ENCODE measurements at places on chromosomes 5 and 9.
A peak's percentile ranks its signal among the peaks of the same experiment; 100 is the strongest.

DNA sequence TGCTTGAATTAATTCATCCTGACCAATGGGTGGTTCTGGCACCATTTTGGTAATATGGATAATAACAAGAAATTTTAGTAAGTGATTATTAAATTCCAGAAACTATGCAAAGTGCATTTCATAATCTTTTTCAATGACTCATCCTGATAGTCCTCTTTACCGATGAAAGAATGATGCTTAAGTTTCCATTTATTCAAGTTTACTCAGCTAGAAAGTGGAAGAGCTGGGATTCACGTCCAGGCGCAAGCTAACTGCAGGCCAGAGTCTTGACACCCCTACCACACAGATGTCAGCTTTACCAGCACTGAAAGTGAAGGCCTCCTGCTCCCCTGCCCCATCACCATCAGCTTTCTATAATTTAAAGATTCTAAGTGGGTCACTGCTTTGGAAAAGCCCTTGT lies 493.5 kb upstream of the WWC1 start:
- no peak for DNase-seq

GRCh38 chr5:35857606-35858205 lies 1.0 kb downstream of the IL7R start:
- DNase-seq, result no peak

- no peak for DNase-seq
Observed at GRCh38 chr5:98780390-98780789, 6.9 kb downstream of the RGMB start.

GRCh38 chr5:12780536-12780935 lies 876.3 kb upstream of the CTNND2 start:
- no peak for DNase-seq

GRCh38 chr9:112839331-112839730 lies 51.3 kb downstream of the SLC46A2 start:
- no peak for DNase-seq

DNA sequence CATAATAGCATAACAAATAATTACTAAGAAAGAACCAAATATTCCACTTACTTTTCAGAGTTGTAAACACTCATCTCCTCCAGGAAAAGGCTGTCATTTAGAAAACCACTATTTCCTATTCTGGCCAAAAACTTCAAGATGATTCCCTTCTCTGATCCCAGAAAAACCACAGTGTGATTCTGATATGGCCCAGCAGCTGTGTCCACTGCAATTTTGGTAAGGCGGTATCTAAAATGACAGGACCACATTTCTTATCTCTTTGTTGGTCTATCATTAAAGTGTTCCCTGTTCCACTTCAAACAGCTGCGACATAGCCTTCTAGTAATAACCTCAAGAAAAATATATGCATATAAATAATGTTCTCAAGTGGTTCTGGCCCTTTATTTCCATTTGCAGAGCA lies 96.1 kb downstream of the SEMA6A start:
- no peak for DNase-seq

- no peak for DNase-seq
Observed at GRCh38 chr9:36924071-36924470, 110.0 kb downstream of the PAX5 start.

- no peak for DNase-seq
Observed at GRCh38 chr5:18403941-18404438, 769.7 kb downstream of the TAF11L14 start.

- no peak for DNase-seq
Observed at GRCh38 chr9:117178596-117179375, 236.1 kb downstream of the ASTN2 start.

GRCh38 chr9:134276453-134277245 lies 49.6 kb upstream of the RXRA start:
- DNase-seq, result no peak

GRCh38 chr5:172559004-172559932 lies 81.8 kb upstream of the NEURL1B start:
- peak; percentile 14 for DNase-seq

DNA sequence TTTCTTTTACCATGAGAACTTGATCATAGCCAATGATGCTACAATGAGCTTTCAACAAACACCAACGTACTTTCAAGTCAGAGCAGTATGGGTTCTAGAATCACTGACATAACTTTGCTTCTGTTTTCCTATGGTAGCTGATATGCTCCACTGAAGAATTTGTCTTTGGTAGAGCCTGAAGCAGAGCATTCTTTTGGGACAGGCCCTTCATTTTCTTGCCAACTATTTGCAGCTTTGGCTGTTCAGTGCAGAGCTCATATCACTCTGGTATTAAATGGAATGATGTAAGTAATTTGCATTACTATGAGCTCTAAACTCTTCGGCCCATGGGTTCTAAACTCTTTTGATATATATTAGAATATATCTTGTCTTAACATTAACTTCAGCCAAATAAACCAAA lies 51.8 kb upstream of the APC start:
- DNase-seq, result no peak

GRCh38 chr5:138024117-138024516 lies 8.8 kb downstream of the FAM13B start:
- no peak for DNase-seq

DNA sequence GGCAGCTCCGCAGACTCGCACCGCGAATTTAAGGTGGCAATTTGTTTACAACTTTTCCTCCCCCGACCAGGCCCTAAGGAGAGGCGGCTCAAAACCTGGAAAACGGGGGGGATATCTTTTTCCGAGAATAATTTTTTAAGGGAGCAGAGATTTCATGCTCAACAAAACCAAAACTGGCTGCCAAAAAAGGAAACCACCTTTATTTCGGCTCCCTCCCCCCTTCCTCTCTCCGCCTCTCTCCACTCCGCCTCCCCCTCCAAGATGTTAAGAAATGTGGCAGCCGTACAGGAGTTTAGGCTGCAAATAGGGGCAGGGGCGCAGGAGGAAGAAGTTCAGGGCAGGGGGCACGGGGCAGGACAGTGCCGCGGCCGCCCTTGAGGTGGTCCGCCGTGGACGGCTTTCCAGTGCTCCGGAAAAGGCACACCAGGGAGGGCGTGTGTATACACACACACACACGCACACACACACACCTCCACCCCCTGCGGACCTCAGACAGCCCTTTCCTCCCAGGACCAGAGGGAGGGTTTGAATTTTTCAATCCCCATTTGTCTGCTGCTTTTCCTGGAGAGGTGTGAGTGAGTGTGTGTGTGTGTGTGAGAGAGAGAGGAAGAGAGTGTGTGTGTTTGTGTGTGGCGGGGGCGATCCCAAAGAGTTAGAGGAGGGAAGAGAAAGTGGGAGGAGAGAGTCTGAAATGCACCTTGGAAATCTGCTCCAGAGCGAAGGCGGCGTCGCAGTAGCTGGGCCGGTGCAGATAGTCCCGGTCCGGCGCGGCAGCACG lies 9.1 kb downstream of the PTCH1 start:
- DNase-seq, result no peak

DNA sequence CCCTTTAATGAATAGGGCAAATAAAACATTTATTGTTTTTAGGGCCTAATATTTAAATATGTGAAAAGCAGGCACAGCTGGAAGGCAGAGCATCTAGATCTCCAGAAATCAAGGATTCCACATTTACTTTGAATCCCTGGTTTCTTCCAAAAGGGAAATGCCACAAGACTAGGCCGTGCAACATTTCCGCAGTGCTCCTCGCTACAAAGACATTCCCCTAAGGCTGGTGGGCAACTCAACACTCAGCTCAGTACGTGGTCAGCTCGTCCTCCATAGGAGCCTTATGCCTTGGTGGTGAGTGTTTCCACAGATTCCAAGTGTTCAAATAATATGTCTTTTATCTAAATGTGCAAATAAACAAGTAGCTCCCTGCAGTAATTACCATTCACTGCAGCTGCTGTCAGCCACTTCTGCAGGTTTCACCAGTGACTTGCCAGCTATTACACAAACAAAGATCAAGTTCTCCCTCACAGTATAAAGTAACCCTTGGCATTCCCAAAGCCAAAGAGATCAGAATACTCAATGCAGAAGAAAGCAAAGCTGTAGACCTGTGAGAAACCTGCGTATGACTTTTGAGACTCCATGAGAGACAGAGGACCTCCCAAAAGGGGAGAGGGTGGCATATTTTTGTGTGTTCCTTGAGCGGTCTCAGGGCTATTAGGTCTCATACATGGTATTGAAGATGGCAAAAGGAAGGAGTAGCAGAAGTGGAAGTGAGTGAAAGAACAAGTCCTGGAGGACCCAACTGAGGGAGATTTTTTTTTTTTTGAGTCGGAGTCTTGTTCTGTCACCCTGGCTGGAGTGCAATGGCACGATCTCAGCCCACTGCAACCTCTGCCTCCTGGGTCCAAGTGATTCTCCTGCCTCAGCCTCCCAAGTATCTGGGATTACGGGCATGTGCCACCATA lies 38.0 kb upstream of the TENT2 start:
- DNase-seq, result no peak

DNA sequence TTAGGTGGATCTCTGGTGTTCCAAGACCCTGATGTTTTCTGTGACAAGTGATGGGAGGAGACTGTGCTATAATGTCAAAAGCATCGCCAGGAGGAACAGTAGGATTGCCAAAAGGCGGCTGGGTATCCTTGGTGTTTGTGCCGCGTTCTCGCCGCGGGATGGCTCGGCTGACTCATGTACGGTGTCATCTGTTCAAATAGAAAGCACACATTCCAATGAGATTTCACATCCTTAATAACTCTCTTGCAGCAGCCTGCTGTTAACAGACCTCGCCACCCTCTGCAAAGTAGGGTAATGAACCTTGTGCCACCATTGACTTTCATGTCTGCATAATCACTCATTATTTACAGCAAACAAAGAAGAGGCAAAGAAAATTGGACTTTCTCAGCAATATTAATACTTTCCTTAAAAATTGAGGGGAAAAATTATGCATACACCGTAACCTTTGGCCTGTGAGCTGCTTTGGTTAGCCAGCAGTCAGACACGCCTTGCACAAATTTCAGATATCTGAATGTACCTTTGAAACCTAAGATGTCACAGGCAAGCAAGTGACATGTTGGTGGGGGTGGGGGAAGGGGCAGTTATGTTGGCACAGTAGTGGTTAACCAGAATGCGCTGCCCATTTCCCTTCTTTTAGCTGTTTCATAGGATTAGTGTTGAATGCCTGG lies 289.4 kb downstream of the EFNA5 start:
- DNase-seq, result no peak

DNA sequence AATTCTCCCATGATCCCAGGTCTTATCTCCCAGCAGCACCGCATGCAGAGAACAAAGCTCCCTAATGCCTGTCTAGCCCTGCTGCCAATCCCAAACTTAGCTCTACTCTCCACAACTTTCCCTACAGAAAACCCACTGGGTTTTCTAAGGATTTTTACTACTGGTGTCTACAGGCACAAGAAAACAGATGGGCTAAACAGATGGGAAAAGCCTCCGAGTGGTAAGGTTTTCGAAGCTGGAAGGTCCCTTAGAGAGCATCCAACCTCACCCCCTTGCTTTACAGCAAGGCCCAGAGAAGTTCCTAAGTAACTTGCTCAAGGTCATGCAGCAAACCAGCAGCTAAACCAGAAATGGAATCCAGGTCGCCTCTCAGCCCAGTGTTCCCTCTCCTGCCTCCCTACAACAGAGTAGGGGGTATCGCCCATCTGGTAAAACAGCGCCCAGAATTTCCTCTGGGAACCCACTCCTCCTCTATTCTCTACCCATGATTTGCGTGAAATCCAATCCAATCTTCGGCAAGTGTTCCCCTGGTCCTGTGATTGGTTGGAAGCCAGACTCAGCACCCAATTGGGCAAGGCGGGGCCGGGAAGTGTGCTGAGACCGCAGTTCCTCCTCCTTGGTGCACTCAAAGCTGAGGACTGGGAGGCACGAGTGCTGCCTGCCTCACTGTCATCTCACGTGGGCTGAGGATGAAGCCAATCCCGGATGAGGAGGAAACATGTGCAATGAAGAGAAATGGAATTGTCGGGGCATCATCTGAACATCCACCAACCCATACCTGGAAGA lies 20.8 kb downstream of the CPLX2 start:
- no peak for DNase-seq
